Activated CD4-positive, alpha-beta T cell treated with anti-CD3 and anti-CD28 coated beads for 4 hours (primary cell): ENCODE measurements at places on chromosomes 2 and 18.

GRCh38 chr2:185984670-185985069 lies 246.1 kb downstream of the FSIP2 start:
- DNase-seq: no peak

GRCh38 chr2:75998451-75998850 lies 287.7 kb upstream of the GCFC2 start:
- no peak for DNase-seq

DNA sequence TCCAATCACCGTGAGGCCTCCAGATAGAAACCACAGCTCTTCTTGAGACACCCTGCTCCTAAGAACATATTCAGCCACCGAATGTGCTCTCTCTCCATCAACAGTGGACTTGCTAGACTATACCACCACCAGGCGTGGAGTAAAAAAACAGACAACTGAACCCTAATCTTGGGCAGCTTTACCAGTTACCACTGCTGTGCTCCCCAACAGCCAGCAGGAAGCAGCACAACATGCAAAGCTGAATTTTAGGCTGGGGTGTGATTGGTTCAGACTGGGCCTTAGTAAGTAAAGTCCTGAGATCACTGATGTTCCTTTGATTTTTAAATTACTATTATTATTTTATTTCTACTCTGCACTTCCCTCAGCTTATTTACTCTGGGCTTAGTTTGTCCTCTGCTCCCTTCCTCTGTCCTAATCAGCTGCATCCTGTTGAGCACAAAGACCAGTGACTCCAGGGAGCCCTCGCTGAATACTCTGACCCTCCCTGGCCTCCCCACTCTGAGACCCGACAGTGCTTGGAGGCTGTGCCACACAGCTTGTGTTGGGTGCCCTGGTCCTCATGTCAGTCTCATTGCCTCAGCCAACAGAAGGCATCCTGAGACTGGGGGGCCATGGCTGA lies 21.9 kb downstream of the MRPL35 start:
- DNase-seq: peak; percentile 49

DNA sequence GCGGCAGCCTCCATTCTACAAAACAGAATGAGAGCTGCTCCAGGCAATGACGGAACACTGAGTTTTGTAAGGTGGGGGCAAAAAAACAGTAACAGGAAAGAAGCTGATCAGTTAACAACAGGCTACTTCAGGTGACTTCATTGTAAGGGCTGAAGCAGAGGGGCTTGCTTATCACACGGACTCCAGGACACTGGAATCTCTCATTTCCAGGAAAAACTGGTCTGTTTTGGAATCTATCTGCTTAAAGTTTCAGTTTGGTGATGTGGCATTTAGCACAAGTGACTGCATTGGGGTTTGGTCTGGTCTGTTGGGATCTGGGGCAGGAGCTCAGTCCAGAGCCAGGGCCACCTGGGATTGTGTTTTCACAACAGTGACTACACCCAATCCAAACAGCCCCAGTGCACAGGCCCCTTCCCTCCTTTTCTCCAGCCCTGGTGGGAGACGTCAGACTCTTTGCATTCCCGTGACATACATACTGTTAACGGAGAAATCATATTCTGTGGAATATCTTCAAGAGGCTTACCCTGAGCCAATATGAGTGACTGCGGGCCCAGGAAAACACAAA lies 14.1 kb downstream of the AMER3 start:
- no peak for DNase-seq

GRCh38 chr2:31802711-31803110 lies 208.1 kb downstream of the MEMO1 start:
- DNase-seq: no peak
